ENCODE measurements at places on chromosomes 4 and X. TPM values are rescaled to one million over a fixed set of nuclear protein-coding genes. Genes with fewer than 3 reads are reported as not detected.

NDP gene
- not detected for total RNA-seq

ZBTB33 gene
- 17.4 TPM for total RNA-seq

S100P gene
- total RNA-seq, result 1.3 TPM

MAGEB6B gene
- total RNA-seq, result not detected

WDR17 gene
- total RNA-seq, result 0.44 TPM

CHRNA9 gene
- 0.18 TPM for total RNA-seq

SSX2 gene
- not detected for total RNA-seq

DUX4 gene
- not detected for total RNA-seq

ZCCHC18 gene
- 3.9 TPM for total RNA-seq

XAGE1A gene
- not detected for total RNA-seq

FGFR3 gene
- 0.15 TPM for total RNA-seq

RAB9B gene
- 0.19 TPM for total RNA-seq

ART3 gene
- total RNA-seq, result not detected

RAB40AL gene
- total RNA-seq, result 0.33 TPM

ITGB1BP2 gene
- 6.3 TPM for total RNA-seq

POLN gene
- total RNA-seq, result 5.5 TPM

WAS gene
- total RNA-seq, result 161 TPM

LAMTOR3 gene
- total RNA-seq, result 25.3 TPM

CT45A1 gene
- total RNA-seq, result not detected

Data from activated CD8-positive, alpha-beta memory T cell treated with anti-CD3 and anti-CD28 coated beads, Interleukin-2, amount 10 ng/mL, durations not matched to agents 7 days and 5 days (primary cell).